Activated B cell treated with CpG ODN at 0.5 μM for 24 hours (primary cell): ENCODE measurements at places on chromosomes 7 and 10. TPM values are rescaled to one million over a fixed set of nuclear protein-coding genes. Genes with fewer than 3 reads are reported as not detected.
A peak's percentile ranks its signal among the peaks of the same experiment; 100 is the strongest.

DNA sequence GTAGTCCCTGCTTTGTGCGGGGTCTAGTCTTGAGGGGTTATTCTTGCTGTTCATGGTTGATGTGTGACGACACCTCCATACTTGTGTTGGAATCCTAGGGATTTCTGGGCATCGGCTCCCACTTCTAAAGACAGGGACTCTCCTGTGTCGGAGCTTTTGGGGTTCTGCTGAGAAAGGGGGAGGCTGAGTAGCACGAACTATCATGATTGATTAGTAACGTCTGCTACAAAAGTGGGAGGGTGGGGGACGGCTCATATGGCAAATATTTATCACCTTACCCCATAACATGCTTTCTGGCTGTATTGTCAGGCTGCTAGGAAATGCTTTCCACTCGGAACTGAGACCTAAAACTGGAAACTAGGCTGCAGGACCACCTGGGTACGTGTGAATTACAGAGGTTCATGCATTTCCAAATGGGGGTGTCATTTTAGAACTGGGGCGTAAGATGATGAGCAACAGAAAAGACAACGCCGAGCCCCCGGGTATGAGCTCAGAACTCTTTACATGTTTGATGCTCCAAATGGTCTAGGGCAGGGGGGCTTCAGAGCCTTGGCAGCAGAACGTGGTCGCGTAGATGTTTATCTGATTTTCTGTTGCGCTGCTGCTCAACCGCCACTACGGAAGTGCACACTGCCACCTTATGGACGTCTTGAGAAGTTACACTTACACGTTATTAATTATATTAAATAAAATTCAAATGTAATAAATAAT is 15.1 kb upstream of the NME8 start:
- DNase-seq, result peak; percentile 23

GRCh38 chr7:93145354-93145753 is 2.8 kb downstream of the SAMD9L start:
- DNase-seq, result no peak

DNA sequence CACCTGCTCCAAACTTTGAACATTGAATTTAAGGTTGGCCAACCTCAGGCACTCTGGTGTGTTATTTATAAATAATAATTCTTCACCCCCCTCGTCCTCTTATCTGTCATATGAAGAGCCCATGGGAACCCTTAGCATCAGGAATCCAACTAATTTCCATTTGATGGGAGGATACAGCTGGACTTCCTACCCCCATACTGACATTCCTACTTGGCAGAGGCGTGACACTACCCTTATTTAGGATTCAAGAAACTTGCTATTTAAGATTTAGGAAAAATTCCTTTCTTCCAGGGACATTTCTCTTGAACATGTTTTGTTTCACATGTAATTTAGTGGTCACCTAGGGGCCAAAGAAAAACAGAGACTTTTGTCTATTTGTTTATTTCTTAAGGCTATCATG is 171.9 kb upstream of the NRP1 start:
- no peak for DNase-seq

GRCh38 chr7:42076870-42077269 is 160.1 kb downstream of the GLI3 start:
- no peak for DNase-seq

DNA sequence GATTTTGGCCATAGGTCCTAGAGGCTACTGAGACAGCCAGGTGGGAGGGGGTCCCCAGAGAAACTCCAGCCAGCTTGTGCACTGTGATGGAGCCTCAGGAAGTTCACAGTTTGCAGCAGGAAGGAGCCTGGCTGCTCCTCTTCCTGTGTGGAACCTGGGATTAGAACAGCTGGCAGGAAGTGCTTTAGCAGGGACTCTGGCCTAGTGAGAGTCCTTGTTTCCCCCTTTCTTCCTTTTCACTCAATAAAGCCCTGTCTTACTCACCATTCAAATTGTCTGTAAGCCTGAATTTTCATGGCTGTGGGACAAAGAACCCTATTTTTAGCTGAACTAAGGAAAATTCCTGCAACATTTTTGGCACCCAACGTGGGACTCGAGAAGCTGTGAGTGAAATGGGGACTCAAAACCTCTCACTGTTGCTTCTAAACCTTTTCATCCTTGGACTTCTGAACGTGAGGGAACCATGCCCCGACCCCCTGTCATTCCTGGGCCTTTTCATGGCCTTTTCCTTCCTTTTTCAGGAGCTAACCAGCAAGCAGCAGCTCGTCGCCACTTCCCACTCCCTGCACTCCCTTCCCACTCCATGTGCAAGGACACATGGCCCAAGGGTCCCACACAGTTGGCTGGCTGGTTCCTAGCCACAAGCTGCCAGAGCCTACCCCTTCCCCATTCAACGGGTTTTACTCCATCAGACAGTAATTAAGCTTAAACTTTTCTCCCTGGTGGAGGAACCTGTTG is 32.8 kb upstream of the SORCS3 start:
- no peak for DNase-seq

GRCh38 chr10:78165172-78165571 is 131.5 kb downstream of the RPS24 start:
- DNase-seq, result no peak

DNA sequence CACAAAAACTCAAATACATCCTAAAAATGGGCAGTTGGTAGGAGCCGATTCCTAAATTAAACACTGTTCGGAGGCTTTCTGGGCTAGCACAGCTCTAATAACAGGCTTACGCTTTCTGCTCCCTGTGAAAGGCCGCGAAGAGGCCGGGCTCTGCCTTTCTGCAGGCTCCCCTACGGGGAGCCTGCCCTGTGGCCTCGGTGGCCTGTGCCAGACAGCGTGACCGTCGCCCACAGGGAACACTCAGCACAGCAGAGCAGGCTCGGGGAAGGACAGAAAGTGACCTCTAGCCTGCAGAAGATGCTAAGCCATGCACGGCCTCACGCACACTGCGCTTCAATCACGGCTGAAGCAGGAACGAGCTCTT is 64.2 kb downstream of the DIP2C start:
- DNase-seq, result no peak

GRCh38 chr10:98929709-98930108 is 305.9 kb downstream of the HPSE2 start:
- DNase-seq, result no peak

Gene NME8
- not detected in 2 replicates for total RNA-seq

Gene DYNC1I1
- total RNA-seq, result not detected in 2 replicates

Gene GSTO2
- total RNA-seq, result 0.56 and 0.91 TPM in 2 replicates

Gene FZD1
- 0.42 and 0.55 TPM in 2 replicates for total RNA-seq

Gene RET
- total RNA-seq, result 0.05 TPM in 1 of 2 replicates, not detected in the other

Gene ENTPD1
- 187 TPM in 2 replicates for total RNA-seq

Gene MBL2
- not detected in 2 replicates for total RNA-seq
